ENCODE measurements at places on chromosomes 6 and 20.
A peak's percentile ranks its signal among the peaks of the same experiment; 100 is the strongest.

- DNase-seq, result peak; percentile 79
Observed at GRCh38 chr6:11143394-11144371, 32.2 kb upstream of the ERVFRD-1 start.

GRCh38 chr6:135144673-135145062, 36.4 kb upstream of the MYB start:
- no peak for DNase-seq

- DNase-seq, result no peak
Observed at GRCh38 chr20:45952861-45953260, 18.4 kb downstream of the PCIF1 start.

DNA sequence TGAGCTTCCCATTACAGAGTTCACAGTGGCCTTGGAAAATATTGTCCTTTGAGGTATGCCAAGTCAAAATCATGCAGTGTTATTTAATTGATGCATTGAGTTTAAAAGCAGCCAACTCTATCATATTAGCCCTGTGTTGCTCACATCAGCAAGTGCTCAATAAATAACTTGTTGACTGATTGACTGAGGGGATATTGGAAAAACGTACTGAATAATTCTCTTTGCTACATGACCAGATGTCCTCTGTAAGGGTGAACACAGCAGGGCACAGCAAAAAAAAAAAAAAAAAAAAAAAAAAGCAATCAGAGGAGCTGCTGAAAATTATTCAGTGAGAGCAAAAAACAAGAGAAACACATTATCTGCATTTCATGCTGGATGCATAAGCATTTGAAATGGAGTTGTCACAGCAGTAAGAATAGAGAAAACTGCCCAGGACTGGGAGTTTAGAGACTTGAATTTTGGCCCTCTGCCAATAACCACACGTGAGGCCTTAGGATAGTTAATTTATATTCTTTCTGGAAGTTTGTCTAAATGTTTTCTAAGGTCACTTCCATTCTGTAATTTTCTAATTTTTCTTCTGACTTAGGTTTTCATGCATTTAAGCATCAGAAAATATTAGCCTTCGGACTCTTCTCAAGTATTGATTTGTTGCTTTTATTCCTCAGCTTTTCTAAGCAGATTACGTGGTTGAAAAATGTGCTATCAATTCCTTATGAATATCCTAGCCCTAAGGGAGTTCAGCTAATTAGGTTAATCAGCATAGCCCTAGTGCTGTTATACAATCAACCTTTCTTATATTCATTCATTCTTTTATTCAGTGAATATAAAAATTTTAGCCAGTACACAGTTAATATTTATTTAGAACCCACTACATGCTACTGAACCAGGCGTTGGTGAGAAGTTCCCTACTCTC, 246.8 kb upstream of the STXBP5 start:
- DNase-seq, result no peak

- DNase-seq, result no peak
Observed at GRCh38 chr6:75492386-75493153, 1.0 kb downstream of the FILIP1 start.

- DNase-seq, result no peak
Observed at GRCh38 chr6:140414966-140415620, 1040.6 kb upstream of the CITED2 start.

DNA sequence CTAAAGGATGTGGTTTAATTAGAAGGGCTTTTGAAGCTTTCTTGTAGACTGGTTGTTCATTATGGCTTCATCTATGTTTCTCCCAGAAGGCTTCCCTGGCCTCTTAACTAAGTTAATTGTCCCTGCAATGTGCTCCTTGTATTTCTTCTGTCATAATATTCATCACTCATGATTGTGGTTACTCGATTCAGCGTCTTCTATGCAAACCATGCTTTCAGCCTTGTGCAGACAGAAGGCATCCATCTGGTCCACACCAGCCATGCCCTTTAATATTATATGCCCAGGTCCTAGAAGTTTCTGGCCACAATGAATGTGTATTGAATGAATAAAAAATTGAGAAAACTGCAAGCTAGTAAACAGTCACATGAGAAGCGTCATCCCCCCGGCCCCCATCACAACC, 163.2 kb downstream of the KHDC1L start:
- no peak for DNase-seq

- no peak for DNase-seq
Observed at GRCh38 chr6:155247618-155248007, 16.2 kb upstream of the CLDN20 start.

GRCh38 chr6:74870403-74870802, 335.4 kb downstream of the COL12A1 start:
- no peak for DNase-seq

GRCh38 chr6:57048577-57048976, 2.1 kb downstream of the KIAA1586 start:
- DNase-seq, result no peak

- DNase-seq, result no peak
Observed at GRCh38 chr6:51137777-51138176, 319.1 kb downstream of the TFAP2B start.

DNA sequence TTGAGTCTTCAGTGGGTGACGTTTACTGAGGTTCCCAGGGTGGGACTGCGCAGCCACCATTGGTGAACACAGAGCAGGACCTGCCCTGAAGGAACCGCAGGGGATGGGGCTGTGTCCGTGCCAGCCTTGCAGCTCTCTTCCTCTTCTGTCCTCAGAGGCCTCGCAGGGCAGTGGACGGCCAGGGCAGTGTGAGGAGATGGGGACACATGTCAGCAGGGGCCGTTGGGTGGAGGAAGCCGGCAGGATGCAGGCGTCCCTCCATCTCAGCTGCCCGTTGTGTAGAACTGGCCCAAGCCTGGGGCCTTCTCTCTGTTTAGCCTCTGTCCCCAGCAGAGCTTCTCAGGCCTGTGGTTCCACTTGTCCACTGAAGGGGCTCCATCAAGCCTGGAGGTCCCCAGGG, 53.6 kb upstream of the SMOC2 start:
- DNase-seq, result no peak

DNA sequence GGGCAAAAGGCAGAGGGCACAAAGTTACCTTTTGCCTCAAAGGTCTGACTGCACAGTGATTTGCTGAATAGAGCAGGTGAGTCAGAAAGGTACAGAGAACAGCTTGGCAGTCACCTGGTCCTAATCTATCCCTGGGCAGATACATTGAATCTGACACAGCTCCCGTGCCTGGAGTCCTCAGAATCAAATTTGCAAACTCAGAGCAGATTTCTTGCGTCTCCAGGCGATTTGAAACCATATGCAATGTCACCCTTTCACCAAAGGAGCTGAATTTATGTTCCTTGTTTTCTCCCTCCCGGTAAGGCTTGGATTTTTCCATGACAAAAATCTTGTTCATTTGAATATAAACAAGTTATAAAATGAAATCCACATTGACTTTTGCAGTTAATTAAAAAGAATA, 81.6 kb upstream of the SNAP25 start:
- DNase-seq, result no peak

DNA sequence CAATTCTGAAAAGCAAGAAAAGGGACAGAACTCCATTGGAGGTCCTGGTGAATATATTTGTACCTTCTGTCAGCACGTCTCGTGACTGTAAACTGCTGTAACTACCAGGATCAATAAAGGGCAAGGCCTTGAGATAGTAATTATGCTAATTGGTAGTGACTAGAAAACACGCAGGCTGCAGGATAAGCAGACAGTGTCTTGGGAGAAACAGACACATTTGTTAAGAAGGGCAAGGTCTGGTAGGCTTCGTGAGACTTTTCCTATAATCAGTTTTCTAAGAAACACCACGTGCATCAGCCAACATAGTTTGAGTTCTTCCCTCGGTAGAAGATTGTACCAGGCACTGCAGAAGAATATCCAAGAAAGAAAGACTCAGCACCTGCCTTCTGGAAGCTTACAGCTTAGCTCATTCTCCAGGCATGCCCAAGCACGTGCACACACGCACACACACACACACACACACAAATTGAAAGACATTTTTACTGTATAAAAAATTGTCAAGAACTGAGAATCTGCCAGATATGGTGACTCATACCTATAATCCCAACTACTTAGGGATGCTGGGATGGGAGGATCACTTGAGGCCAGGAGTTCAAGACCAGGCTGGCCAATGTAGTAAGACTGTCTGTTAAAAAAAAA, 167.0 kb upstream of the SASH1 start:
- no peak for DNase-seq

DNA sequence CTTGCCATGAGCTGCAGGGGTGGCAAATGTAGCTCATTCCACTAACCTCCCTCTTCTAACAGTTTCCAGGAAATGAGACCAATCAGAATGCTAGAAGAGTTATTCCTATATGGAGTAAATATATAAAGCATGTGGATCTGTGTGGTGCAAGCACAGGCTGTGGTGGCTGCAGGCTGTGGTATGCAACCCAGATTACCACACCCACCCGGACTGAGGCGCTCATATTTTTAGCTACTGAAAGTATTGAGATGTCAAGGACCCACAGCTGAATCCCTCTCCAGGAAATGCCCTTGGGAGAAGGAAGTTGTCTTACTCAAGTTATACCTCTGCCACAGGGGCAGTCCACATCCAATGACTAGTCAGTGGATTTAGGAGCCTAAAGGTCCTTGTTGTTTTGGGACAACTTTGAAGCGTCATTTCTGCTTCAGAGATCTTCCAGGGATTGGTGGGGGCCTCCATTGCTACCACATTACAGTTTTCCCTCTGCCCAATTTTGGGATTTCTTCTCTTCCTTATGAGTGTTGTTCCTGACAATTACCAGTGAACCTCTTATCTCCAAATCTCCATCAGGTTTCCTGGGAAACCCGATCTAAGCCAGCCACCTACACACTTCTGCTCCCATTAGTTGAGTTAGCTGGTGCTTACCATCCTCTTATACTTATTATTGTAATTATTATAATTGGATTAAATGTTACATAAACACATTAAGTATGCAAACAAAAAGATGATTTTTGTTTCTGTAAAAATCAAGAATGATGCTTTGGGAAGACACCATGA, 12.1 kb upstream of the REPS1 start:
- no peak for DNase-seq

- no peak for DNase-seq
Observed at GRCh38 chr6:160238278-160238711, 20.3 kb downstream of the SLC22A2 start.

DNA sequence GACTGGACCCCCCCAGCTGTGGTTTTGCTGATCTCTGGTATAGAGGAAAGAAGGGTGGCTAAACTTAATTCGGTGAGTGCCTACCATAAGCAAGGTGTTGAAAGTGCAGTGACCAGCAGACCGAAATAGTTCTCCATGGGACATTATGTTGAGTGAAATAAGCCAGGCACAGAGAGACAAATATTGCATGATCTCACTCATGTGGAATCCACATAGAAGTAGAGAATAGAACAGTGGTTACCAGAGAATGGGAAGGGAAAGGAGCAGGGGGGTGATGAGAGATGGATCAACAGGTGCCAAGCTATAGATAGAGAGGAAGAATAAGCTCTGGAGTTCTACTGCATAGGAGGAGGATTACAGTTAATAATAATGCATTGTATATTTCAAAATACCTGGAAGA, 9.7 kb upstream of the GCNT2 start:
- no peak for DNase-seq

- DNase-seq, result peak; percentile 71
Observed at GRCh38 chr6:35449287-35449881, 2.8 kb upstream of the FANCE start.

DNA sequence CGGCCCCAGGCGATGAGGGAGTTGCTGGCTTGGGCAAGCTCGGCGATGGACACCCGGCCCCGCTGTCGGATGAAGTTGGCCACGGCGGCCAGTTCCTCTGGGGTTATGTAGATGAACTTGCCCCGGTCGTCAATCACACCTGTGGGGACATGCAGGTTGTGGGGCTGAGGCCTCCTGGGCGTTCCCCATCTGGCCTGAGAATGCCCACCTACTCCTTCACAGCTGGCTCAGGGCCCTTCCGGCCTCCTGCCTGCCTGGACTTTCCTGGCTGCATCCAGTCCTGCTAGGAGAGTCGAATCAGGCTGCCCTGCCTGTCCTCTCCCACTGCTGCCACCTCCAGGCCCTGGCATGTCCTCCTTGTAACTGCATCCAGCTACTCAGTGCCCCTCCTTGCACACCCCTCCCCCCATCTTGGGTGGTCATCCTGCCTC, 13.8 kb downstream of the DDRGK1 start:
- no peak for DNase-seq

DNA sequence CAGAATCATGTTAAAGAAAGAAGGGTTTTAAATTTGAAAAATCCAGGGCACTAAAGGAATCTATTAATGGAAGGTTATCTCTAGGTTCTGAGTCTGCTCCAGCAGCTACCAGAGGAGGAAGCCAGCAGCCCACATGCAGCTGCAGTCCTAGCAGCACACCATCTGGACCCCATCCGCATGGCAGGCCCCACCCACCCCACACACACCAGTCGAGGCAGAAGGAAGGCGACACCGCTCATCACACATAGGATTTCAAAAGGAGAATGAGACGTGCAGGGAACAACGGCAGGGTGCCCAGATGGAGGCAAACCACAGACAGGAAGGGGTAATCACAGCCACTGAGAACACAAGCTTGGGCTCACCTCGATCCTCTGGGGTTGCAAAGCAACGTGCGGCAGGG, 78.9 kb downstream of the GINS1 start:
- no peak for DNase-seq

DNA sequence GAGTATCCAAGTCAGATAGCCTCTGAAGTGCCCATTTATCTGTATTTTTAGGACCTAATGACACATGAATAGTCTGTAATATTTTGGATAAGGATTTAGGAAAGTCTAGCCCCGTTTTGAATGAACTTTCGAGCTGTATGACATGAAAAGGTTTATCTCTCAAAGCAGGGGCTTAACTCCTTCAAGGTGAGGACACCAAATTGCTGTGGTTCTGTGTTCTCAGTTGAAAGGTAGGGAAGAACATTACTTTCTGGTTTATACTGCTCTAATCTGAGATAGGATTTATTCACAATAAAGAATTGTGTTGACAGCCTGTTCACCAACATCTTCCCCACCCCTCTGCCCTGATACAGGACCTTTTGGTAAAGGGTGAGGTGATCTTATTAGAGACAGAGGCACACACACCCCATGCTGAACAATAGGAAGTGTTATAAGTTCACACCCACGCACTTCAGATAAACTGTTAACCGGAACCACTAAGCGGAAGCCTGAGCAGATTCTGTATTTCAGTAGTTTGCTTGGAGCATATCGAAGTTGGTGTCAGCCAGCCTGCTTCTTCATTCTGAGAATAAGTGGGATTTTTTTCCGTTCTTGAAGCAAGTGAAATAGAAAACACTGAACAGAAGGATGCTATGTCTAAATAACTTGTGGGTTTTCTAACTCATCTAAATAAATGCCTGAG, 223.3 kb downstream of the TMEM242 start:
- no peak for DNase-seq

DNA sequence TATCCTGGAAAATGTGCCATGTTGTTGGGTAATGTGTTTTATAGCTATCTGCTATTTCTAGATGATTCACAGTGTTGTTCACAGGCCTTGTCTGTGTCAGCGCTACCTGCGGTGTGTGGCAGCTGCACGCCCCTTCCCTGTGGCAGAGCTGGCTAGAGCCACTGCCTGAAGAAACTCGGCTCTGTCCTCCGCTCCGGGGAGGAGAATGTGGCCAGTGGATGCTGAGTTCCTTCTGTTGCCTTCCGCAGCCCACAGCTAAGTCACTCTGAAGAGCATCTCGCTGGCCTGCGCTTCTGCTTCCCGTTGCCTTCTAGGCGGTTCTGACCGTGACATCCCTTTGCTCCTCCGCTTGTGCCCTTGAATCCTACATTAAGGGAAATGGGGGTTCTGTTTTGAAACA, 135.1 kb downstream of the PLG start:
- DNase-seq, result no peak

GRCh38 chr20:16083639-16084280, 489.5 kb downstream of the KIF16B start:
- no peak for DNase-seq

GRCh38 chr6:68876792-68877493, 241.9 kb downstream of the ADGRB3 start:
- DNase-seq, result peak; percentile 10

- DNase-seq, result no peak
Observed at GRCh38 chr20:9130521-9130920, 61.6 kb downstream of the PLCB4 start.
